ENCODE measurements at places on chromosomes 4 and X.

DNA sequence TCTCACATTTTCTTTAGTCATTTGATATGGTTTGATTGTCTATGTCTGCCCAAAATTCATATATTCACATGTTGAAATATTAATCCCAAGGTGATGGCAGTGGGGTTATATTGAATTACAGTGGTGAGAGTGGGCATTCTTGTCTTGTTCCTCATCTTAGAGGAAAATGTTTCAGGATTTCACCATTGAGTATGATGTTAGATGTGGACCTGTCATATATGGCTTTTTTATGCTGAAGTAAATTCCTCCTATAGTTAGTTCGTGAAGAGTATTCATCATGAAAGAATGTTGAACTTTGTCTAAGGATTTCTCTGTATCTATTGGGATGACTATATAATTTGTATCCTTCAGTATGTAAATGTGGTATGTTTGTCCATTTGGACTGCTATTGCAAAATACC is 512.3 kb upstream of the EPHA5 start:
- no peak for DNase-seq

- DNase-seq = no peak
Observed at GRCh38 chr4:189355590-189355989, 585.1 kb upstream of the FRG1 start.

GRCh38 chrX:100743009-100743607 is 11.2 kb upstream of the SYTL4 start:
- no peak for DNase-seq

GRCh38 chrX:118254611-118255010 is 91.3 kb upstream of the WDR44 start:
- no peak for DNase-seq

DNA sequence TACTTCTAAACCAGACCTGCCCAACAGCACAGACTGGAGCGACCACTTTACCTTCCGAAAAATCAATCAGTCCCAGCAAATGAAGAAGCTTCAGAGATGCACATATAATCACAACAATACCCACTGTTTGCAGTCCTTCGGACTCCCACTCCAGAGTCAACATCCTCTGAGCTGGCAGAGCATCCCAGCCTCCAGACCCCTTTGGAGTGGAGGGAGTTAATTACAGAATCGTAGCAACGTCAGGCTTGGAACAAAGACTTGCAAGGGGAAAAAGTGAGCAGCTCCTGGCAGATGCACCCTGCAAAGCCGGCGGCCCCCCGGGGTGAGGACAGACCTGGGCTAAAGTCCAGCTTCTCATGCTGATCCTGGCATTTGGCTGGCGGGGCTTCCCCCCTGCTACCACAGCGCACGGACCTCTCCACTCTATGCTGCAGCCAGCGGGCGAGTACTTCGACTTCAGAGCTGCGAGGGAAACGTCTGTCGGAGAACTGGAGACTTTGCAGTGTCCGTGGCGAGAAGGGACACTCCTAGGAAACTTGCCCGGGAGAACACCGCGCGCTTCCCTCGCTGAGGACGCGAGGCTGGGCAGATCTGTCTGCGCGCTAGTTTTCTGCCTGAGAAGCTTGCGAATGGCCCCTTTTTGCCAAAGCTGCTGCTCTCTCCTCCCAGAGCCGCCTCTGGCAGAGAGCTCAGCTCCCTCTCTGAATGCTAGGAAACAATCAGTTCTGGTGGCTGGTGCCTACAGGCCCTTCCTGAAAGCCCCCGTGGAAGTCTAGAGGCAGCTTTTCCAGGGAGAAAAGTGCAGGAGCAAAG is 283.7 kb downstream of the PACRGL start:
- no peak for DNase-seq

GRCh38 chrX:107450823-107451509 is 1.5 kb downstream of the FRMPD3 start:
- DNase-seq = no peak

GRCh38 chr4:47862297-47862696 is 24.4 kb upstream of the CORIN start:
- DNase-seq = no peak

GRCh38 chr4:33802578-33802977 is 2441.7 kb downstream of the ARAP2 start:
- DNase-seq = no peak

Measured in hypothalamus (tissue), 51 donors.